Activated CD4-positive, CD25-positive, alpha-beta regulatory T cell (primary cell): ENCODE measurements at places on chromosomes 6 and 20.

GRCh38 chr6:159821726-159822125 lies 21.6 kb downstream of the PNLDC1 start:
- no peak for DNase-seq

DNA sequence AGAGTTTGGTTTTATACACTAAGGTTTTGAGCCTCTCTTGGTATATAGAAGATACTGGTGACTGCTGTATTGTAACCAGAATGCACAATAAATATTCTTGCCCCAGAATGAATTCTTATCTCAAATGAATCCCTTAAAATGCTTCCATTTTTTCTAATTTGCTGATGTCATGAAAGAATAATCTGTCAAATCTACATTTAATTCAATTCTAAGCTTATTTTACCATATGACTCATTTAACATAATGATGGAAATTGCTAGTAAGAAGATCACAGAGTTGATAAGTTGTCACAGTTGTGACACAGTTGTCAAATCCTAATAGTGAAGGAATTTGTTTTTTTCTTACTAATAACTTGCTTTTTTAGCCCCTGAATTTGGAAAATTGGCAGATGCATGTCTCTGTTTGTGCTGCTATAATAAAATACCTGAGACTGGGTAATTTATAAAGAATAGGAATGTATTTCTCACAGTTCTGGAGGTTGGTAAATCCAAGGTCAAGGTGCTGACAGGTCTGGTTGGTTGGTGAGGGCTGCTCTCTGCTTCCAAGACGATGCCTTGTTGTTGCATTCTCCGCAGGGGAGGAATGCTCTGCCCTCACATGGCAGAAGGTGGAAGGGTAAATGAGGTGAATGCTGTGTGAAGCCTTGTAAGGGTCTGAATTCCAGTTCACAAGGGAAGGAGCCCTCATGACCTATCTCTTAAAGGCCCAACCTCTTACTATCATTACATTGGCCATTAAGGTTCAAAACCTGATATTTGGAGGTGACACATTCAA lies 4.7 kb downstream of the ECT2L start:
- no peak for DNase-seq

DNA sequence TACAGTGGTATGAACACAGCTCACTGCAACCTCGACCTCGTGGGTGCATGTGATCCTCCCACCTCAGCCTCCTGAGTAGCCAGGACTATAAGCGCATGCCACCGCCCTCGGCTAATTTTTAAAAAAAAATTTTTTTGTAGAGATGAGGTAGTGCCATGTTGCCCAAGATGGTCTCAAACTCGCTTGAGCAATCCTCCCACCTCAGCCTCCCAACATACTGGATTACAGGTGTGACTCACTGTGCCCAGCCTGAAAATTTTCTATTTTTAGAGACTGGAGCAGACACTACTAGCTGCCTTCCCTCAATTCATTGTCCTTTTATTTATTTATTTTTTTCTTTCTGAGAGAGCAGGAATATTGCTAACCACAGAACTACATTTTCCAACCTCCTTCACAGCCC lies 20.3 kb upstream of the GTF3C6 start:
- no peak for DNase-seq

DNA sequence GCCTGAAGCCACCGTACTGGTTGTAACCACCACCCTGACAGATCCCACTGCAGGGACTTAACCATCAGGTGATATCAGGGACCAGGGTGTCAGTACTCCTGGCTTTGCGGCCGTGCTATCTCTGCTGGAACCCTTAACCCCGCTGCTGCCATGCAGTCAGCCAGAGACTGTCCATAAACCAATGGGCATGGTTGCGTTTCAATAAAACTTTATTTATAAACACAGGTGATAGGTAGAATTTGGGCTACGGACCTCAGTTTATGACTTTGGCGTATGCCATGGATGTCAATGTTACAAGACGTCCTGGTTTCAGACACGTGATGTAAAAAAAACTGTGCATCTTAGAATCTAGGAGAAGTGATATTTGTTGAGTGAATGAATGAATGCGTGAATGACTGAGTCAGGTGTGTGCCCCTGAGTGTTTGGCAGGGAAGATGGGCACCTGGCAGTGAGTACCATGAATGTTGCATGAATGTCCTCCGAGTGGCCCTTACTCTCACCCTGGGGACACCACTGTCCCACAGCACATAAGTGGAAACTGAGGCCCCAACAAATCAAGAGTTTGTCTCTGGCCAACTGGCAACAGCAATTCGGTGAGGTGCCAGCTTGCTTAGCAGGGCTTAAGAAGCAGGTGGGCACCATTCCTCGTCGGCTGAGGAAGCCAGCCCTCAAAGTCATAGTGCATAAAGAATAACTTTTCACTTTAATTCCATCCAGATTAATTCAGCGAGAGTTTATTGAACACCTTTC lies 64.0 kb upstream of the APCDD1L start:
- no peak for DNase-seq

DNA sequence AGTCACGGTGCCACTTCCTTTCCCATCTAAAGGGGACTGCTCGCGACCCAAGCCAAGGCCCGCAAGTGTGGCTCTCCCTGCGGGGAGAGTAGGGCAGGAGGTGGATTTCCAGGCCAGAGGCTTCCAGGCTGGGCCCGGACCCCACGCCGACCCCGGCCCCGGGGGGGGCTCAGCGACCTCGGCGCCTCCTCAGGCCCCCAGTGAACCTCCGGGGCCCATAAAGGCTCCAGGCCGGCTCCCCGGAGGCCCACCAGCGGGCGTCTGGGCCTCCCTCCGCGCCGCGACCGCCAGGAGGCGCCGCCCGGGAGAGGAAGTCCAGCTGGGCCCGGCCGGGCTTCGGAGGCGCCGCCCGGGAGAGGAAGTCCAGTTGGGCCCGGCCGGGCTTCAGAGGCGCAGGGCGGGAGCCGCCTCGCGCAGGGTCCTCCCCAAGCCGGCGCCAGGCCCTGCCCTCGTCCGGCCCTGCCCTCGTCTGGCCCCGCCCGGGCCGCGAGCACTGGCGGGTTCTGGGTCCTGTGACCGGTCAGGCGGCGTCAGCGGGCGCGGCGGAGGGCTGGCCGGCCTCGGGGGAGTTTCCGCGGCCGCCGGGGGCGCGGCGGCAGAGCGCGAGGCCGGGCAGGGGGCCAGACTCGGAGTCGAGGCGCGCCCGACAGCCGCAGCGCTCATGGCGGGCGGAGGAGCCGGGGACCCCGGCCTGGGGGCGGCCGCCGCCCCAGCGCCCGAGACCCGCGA lies at the start of gene RAB32:
Gene RAB32, plus strand, starts transcription at position 623 of the 729 bp plus-strand sequence. Its CDS starts 39 bp downstream, at position 662.
- DNase-seq: no peak

- DNase-seq: no peak
Measured at GRCh38 chr6:35469751-35470662, 1.8 kb downstream of the RPL10A start.

DNA sequence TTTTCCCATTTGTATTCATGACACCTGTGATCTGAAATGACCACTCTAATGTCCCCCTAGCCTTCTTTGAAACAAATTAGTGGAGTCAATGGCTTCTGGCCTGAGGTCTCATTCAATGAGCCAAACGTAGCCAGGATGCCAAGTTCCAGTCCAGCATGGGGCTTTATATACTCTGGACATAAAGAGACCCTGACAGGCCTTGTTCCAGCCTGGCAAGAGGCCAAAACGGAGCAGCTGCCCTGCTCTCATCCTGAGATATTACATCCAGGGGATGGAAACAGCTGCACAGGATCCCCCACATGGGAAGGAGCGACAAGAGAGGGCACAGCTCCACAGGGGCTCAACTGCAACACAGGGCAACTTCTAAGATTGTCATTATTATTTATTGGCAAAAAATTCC lies 437.8 kb downstream of the CDH26 start:
- DNase-seq: no peak

DNA sequence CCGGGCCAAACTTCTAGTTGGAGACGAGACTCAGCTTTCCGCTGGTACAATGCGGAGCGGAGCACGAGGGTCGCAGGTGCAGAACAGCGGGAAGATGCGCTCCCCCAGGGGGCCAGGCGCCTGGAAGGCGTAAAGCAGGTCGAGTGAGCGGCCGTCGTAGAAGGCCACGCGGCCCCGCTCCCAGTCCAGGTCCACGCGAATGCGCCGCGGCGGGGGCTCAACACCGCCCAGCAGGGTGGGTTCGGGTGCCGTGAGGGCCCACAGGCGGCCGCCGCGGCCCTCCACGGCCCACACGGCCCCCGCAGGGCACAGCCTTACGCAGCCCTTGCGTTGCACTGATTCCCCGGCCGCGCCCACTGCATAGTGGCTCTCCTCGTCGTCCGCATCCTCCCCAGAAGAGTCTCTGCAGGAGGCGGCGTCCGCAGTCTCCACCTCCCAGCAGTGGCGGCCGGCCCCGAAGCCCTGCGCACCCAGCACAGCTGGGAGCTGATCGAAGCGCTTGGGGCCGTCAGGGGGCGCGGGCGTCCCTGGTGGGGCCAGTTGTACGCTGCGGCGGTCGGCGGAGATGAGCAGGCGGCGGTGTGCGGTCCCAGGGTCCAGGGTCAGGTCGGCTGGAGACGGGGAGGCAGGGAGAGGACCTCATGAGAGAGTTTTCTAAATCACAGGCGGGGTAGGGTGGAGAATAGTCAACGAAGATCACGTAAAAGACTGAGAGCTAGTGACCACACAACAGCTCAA lies 4.3 kb downstream of the PPP1R11 start:
- DNase-seq: no peak

DNA sequence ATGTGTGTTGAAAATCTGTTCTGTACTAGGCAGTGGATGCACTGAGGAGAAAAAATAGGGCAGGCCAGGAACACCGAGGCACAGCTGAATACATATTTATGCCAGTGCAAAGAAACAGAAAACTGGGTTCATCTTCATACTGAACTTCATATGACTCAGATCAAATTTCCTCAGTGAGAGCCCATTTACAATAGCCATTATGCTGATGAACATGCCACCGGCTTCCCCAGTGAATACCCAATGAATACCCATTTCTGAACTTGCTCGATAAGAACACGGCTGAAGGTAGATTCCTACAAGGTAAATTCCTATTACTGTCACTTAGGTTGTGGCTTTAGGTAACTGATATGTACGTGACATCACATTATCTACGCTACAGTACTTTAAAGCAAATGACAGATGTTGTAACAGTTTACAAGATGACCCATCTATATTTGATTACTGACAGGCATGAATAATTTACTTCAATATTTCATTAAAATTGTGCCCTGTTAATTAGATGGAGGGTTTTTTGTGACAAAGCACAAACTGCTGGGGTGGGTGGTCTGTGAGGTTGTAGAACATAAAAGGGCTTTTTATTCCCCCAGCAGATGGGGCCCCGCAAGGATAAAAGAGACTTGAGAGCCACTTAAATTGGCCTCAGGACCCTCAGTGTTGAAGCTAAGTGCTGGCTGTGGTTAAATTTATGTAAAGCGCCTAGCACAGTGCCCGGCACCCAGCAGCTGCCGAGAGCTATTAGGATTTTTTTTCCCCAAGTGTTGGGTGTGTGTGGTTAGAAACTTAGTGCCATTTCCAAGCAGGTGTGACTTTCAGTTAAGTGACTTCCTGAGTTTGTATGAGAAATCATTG lies 264.5 kb downstream of the CD83 start:
- no peak for DNase-seq

DNA sequence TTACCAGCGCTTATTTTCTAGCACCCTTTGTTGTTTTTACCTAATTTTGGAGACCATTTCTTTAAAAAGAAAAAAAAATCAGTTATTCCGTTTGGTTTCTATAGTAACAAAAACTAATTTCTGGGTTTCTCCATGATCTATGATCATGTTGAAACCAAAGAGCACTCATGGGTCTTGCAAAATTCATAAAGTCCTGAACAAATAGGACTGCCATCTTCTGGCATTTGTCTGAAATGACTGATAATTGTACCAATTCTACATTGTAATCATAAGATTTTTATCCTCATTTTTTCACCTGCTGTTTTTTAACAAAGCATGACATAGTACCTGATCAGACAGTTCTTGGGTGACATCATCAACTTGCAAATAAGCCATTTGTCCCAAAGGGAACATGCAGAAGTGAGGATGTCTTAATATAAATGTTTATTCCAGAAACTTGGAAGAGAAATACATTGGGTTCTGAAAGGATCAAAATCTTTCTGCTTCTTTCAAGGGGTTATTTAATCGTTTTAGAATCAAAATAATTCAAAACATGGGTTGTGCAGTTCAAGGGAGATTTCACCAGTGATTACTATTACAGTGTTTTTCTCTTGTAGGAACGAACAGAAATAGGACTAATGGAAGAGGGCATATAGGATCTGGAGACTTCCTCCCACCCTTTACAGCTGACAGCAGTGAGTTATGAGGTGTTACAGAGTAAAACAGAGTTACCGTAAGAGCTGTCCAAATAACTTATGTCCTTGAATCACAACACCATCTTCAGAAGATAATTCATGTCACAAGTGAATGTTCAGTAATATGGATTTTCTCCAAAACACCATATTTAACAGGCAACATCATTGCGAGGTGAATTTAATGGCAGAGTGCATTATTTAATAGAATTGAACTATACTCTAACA lies 87.1 kb upstream of the GJE1 start:
- DNase-seq: no peak

DNA sequence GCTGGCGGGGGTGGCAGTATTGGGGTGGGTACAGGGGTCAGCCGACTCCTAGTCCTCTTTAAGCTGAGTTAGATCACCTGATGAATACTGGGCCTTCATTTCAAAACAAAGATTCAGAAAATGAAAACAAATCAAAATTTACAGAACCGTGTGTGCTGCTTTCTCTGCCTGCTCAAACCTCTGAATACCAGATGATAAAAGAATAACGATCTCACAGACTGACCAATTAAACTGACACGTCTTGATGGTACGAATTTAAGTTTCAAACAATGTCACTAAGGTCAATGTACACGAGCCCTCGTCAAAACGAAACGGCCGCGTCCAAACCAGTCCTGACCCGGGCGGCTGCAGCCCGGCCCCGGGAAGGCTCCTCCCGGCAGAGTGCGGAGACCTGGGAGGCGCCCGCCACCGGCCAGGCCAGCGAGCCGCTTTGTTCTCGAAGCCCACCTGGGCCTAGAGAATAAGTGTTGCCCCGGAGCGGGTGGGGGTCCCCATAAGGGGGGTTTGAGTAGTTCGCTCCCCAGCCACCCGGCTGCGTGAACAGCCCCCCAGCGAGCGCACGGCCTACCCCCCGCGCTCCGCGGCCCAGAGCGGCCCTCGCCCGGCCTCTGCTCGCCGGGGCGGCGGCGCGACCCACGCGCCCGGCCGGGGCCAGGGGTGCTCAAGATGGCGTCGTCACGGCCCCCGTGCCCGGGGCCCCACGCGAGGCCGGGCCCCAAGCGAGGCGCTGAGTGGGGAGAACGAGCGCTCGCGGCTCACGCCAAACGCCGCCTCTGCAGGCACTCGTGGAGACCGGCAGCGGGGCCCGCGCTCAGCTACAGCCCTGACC lies 728 bp downstream of the PSMA7 start:
- peak; percentile 31 for DNase-seq
